Neural progenitor cell (in vitro differentiated cells): ENCODE measurements at places on chromosomes 12 and 14.

DNA sequence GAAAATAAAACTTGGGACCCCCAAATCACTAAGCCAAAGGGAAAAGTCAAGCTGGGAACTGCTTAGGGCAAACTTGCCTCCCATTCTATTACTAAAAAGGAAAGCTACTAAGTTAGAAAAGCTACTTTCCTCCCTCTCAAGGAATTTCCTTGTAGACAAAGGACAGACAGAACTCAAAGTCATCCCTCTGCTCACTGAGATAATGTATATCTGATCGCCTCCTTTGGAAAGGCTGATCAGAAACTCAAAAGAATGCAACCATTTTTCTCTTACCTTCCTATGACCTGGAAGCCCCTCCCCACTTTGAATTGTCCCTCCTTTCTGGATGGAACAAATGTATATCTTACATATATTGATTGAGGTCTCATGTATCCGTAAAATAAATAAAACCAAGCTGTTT lies 190.5 kb upstream of the DCN start:
- no peak for DNase-seq

GRCh38 chr14:96486705-96487104 lies 15.5 kb upstream of the PAPOLA start:
- DNase-seq = no peak

DNA sequence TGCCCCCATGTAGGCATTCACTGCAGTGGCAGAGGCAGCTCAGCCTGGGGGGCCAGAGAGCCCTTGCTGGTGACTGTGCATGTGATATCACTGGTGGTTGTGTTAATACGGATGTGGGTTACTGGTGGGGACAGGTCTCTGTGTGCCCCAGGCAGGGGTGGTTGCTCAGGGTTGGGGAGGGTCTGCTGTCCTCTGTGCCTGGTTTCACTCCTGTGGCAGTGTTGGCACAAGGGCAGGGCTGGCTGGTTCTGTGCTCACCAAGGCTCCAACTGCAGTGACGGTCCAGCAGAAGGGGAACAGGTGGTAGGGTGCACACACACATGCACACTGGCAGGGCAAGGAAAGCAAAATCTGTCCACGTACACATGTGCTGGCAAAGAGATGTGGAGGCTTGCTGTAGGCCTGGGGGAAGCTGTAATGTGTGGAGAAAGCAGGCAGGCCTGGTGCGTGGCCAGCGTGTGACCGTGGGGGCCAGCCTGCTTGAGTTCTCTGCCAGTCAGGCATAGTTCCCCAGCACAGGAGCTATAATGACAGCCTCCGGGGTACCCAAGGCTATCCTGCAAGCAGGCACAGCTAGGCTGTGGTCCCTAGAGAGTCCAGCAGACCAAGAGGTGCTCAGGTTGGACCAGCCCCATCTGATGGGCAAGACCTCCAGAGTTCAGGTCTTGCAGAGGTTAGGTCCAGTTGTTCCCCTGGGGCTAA lies 254.6 kb downstream of the FBXL14 start:
- DNase-seq = no peak

DNA sequence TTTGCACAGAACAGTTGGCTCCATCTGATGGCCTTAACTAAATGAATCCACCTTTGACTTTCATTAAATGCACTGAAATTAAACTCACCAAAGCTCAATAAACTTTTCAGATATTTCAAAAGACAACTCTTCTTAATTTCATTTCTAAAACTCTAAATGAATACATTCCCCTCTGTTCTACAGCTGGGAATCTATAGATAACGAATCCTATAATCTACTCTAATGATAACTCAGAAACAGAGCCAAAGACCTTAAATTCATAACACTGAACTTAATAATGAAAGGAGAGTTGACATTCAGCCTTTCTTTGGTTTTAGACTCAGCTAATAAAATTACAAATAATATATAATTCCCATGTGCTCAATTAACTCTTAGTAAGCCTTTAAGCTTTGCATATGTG lies 150.5 kb downstream of the KCNH5 start:
- no peak for DNase-seq

DNA sequence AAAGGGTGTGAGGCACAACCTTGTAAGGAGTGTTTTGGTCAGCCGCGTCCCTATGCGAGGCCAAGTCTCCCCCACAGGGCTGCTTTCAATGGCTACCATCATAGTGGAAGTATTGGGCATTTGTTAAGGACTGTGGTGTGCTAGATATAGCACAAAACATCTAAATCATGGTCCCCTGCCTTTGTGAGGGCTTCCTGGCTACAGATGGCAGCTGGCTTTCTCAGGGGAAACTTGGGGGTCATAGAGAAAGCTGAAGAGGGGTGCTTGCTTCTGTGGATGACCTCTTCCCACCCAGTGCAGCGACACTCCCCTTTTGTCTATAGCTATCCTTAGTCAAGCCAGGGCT lies 315.8 kb downstream of the ZFP36L1 start:
- no peak for DNase-seq

- DNase-seq = no peak
Measured at GRCh38 chr12:5072311-5072710, 28.6 kb downstream of the KCNA5 start.

DNA sequence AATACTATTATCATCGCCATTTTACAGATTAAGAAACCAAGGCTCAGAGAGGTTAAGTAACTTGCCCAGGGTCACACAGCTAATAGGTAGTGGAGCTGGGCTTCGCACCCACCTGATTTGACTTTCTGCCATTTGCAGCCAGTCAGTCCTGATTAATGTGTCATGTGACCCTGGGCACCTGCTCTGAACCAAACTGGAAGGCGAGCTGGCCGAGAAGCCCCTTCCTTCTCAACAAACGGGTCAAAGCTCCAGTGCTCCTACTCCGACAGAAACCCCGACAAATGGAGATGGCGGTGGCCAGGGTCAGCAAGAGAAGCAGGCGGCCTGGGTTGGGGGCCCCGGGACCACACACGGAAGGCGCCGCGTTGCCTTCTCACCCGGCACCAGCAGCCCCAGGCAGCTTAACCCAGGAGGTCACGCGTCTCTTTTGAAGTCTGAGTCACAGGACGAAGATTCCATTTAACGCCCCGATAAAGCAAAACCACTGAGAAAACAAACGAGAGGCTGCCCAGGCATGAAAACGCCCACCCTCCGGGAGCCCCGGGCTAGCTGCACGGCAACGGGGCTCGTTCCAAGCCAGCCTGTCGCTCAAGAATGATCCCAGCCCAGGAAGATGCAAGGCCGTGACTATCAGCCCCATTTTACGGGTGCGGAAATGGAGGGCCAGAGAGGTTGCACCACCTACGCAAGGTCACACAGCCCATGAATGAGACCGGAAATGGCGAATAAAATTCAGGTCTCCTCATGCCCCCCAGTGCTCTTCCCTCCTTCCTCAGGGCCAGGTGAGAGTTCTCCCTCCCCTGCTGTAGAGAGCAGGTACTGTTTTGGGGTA lies 124.8 kb downstream of the SCARB1 start:
- DNase-seq = peak; percentile 76

DNA sequence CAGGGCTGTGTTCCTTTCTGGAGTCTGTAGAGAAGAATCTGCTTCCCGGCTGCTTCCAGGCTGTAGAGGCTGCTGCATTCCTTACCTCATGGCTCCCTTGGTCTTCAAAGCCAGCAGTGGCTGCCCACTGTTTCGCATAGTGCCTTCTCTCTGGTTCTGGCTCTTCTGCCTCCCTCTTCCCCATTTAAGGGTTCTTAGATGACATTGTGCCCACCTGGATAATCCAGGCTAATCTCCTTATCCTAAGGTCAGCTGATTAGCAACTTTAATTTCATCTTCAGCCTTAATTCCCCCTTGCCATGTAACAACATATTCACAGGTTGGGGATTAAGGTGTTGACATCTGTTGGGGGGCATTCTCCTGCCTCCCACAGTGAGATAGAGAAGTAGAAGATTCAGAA lies 208.6 kb upstream of the TMTC1 start:
- DNase-seq = no peak

- DNase-seq = no peak
Measured at GRCh38 chr12:29739279-29739991, 44.3 kb downstream of the TMTC1 start.

- DNase-seq = no peak
Measured at GRCh38 chr14:20247646-20248246, 8.7 kb downstream of the OR11H4 start.

- DNase-seq = no peak
Measured at GRCh38 chr12:111715279-111715678, 29.4 kb downstream of the ACAD10 start.

- peak; percentile 54 for DNase-seq
Measured at GRCh38 chr12:108403952-108404351, 64.8 kb upstream of the CMKLR1 start.

- no peak for DNase-seq
Measured at GRCh38 chr12:96130396-96131059, 63.6 kb upstream of the ELK3 start.

- no peak for DNase-seq
Measured at GRCh38 chr14:97945631-97946030, 1148.4 kb downstream of the VRK1 start.

- no peak for DNase-seq
Measured at GRCh38 chr12:28130625-28131598, 59.3 kb upstream of the CCDC91 start.

DNA sequence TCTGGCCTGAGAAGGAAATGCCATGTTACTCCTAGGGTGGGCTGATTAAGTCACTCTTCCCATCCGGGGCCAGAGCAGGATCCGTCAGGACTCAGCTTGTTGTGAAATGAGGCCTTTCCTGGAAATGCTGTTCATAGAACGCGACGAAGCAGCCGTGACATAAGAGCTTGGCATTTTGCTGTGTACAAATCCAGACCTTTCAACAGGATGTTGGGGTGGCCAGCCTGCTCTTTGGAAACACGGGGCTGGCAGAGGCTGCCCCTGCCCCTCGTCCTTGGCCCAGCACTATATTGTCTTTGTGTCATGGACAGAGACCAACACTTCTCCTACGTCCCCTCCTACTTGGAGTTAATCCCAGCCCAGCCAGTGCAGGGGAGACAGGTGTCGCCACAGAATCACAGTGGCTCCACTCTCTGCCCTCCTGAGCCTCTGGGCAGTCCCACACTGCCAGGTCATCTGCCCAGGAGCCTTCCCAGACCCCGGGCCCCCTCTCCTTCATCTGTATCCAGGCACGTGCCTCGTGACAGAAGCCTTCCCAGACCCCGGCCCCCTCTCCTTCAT lies 18.6 kb upstream of the EIF5 start:
- DNase-seq = no peak

GRCh38 chr14:38197001-38197783 lies 10.5 kb upstream of the SSTR1 start:
- DNase-seq = no peak

GRCh38 chr12:69903548-69903947 lies 78.5 kb downstream of the MYRFL start:
- no peak for DNase-seq

GRCh38 chr12:9404469-9405260 lies 196.5 kb upstream of the PZP start:
- peak; percentile 19 for DNase-seq

DNA sequence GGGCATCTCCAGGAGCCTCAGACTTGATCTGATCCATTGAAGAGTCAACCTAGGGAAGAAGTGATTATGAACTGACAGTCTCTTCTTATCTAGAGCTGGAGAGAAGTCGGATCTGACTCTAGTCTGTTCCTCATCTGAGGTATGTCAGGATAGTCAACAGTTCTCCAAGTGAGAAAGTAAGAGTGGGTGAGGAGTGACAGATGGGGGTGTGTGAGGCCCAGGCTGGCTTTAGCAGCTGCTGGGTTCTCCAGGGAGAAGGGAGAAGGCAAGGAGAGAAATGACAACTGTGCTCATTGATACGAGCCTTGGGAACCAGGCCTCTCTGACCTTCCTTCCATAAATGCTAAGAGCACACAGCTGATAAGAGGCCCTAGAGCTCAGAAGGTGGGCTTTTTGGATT lies 53.3 kb downstream of the IRAK3 start:
- DNase-seq = no peak

- DNase-seq = no peak
Measured at GRCh38 chr12:128726886-128727285, 96.9 kb downstream of the SLC15A4 start.

GRCh38 chr14:69137416-69137815 lies 15.5 kb downstream of the DCAF5 start:
- DNase-seq = no peak

GRCh38 chr14:96727491-96727890 lies 69.7 kb upstream of the VRK1 start:
- DNase-seq = no peak

- DNase-seq = peak; percentile 64
Measured at GRCh38 chr14:99946652-99947489, 118.4 kb upstream of the EVL start.
